Activated CD4-positive, CD25-positive, alpha-beta regulatory T cell (primary cell): ENCODE measurements at places on chromosomes 2 and 18.

DNA sequence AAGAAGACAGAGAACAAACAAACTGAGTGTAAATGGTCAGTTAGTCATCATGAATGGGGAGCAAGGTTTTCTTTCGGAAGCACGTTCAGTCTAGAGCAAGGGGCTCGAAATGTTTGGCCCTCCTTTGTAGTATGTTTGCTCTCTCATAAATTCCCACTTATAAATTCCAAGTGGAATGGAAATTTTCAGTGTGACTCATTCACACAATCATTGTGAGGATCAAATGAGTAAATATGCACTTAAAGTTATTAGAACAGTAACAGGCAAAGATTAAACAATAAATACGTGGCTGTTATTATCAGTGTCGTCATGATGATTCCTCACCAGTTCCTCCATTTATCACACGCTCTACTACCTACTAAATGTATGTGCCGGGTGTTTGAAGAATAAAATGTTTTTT lies 10.5 kb downstream of the CNGA3 start:
- DNase-seq: no peak

- no peak for DNase-seq
These were observed 106.9 kb downstream of the CDK15 start for GRCh38 chr2:201913201-201913600.

- DNase-seq: no peak
These were observed 128.4 kb downstream of the IKZF2 start for GRCh38 chr2:213022987-213023386.

DNA sequence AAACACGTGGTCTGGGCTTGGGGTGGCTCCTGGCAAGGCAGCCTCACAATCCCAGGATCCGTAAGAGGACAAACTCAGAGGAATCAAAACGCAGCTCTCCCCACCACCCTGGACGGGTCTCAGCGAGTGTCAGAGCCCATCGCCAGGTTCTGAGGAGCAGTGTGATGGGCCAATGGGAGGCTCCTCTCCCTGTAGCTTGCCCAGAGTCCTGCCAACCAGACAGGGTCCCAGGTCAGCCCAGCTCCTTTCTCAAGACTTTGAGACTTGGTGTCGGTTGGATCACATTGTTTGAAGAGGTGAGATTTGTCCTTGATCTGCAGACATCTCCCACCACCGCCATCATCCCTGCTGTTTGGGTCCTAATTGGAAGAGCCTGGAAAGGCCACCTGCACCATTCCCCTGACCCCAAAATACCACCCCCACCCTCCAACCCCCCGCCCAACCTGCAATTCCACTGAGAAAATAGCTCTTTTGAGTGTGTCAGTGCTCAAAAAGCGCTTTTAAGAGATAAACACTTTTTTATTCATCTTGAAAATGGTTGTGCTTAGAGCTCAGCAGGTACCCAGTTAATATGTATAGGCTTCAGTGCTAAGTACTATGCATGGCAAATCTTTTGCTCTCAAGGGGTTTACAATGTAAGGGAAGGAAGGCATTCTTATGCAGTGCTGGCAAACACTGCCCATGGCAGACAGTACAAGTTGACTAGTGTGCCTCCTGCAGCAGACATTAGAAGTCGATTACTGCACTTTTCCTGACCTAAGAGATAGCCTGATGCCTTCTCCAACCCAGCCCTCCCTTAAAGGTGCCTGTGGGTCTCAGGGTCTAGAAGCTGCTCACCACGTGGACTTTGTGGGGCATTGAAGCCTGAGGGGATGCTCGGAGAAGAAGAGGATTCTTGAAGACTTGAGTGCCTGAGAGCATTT lies 50.6 kb downstream of the GLI2 start:
- DNase-seq: no peak

- DNase-seq: no peak
These were observed 116.0 kb downstream of the LTBP1 start for GRCh38 chr2:33062665-33063250.

GRCh38 chr18:26617151-26617554 lies 68.8 kb upstream of the KCTD1 start:
- DNase-seq: no peak

DNA sequence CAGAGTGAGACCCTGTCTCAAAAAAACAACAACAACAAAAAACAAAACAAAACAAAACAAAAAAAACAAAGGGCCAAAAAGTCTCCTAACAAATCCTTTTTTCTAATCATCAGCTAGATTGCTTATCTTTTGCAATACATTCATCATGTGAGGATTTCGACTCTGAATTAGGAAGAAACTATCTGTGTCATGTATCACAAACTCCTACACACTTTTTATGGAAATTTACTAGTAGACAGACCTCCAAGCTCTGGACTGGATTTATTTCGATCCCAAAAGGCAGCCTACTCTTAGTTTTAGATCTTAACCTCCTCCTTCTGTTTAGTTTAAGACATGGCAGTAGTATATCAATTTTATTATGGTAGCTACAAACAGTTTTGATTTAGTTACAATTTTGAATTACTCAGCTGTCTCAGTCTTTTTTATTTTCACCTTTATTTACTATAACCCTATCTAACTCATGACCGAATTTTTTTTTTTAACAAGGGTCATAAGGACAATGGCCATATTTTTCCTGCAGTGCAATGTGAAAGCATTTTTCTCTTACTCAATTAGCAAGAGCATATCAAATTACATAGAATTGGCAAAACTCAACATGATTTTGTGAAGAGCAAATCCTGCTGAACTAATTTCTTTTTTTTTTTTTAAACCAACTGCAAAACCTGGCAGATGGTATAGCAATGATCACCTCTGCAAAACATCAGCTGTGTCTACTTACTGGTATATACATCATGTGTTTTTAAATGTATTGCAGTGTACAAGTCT lies 10.7 kb upstream of the CCDC88A start:
- no peak for DNase-seq

GRCh38 chr18:53819671-53820070 lies 404.8 kb downstream of the MBD2 start:
- no peak for DNase-seq

DNA sequence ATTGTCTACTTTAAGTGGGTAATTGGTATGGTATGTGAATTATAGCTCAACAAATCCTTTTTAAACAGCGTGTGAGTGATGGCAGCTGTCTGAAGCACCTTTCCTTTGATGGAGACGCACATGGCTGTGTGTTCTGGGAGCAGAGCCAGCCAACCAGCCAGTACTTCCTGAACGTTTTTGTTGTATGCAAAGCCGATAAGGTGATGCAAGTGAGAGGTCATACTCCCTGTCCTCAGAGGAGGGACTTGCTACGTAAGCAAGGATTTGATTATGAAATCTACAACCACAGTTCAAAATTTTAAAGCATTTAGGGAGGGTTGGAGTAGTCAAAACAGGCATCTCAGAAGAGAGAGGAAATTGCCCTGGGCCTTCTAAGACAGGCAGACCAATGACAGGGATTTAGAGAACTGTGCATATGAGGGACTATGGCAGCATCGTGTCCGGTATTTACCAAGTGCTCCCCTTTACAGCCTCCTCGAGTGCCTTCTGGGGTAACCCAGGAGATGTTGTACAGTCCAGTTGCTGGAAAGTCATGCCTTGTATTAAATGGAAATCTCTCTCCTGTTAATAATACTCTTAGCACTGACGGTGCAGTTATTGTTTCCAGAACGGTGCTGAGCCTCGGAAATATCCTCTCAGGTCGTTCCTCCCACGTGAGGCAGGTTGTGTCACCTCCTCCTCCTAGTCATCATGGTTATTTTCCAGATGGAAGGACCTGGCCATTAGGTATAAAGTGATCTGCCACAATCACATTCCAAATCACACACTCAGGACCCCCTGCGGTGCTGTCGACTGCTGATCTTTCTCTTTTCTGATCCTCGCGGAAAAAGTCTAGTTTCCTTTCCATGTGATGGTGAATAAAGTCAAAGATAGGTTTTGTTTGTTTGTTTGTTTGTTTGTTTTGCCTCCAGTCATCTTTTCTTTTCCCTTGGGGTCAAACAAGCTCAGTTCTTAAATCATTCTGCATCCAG lies 28.4 kb downstream of the ARHGEF4 start:
- no peak for DNase-seq
